Mesendoderm (in vitro differentiated cells): ENCODE measurements at places on chromosomes 2 and 18.
A peak's percentile ranks its signal among the peaks of the same experiment; 100 is the strongest.

GRCh38 chr2:37154785-37155184 lies 2.0 kb downstream of the EIF2AK2 start:
- no peak for DNase-seq

DNA sequence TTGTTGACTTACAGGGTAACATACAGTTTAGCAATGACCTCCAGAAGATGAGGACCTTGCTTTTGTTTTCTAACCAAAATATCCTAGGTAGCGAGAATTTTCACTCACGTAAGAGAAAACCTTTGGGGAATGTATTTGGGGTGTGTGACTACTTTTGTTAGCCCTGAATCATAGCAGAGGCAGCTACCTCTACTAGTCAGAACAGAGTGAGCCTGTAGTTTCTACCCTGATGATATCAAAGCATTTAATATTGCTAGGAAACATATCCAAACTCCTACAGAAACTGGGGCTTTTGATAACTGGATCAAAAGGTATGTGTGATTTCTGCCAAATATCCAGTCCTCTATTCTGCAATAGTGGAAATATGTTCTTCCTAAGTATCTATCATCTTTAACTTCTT lies 462.6 kb upstream of the ZEB2 start:
- DNase-seq: no peak

GRCh38 chr2:70089983-70090525 lies 2.8 kb downstream of the PCBP1 start:
- peak; percentile 66 for DNase-seq

- peak; percentile 5 for DNase-seq
These were observed 34.7 kb upstream of the MAP2 start for GRCh38 chr2:209389171-209389618.

DNA sequence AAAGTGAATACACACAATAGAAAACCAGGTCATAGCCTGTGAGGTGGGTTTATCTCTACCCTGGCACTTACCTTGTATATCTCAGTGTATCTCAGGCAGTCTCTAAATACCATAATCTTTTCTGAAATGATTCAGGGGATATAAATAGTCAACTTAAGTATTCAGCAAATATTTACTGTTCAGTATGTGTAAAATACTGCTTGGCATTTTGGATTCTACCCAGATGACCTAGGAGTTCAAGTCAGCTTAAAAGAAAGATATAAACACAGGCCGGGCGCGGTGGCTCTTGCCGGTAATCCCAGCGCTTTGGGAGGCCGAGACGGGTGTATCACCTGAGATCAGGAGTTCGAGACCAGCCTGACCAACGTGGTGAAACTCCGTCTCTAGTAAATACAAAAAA lies 23.8 kb downstream of the GRHL1 start:
- DNase-seq: no peak

- no peak for DNase-seq
These were observed 5.1 kb upstream of the MAL start for GRCh38 chr2:95020275-95021022.

DNA sequence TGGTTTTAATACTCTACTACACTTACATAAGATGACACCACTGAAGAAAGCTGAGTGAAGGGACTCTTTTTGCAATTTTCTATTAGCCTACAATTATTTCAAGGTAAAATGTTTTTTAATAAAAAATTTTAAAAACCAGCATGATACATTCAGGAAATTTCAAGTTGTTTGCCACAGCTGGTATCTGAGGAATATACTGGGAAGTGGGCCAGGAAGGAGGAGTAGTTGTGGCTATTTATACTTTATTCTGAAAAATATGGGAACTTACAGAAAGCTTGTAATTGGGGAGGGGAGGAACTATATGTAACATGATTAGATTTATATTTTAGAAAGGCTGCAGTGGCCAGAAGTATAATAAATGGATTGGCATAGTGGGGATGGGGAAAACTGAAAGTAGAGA lies 40.8 kb downstream of the WDR35 start:
- DNase-seq: no peak

GRCh38 chr2:218005486-218005885 lies 2.7 kb upstream of the TNS1 start:
- DNase-seq: no peak

GRCh38 chr2:95207111-95207961 lies at the start of gene ZNF892:
TSS of gene ZNF892 (plus strand) at chr2:95207521. CDS start at chr2:95207816, 295 bp downstream.
- DNase-seq: peak; percentile 97

GRCh38 chr2:12050396-12050795 lies 304.0 kb downstream of the LPIN1 start:
- DNase-seq: no peak

- no peak for DNase-seq
These were observed 895.8 kb downstream of the TSN start for GRCh38 chr2:122651236-122651635.

DNA sequence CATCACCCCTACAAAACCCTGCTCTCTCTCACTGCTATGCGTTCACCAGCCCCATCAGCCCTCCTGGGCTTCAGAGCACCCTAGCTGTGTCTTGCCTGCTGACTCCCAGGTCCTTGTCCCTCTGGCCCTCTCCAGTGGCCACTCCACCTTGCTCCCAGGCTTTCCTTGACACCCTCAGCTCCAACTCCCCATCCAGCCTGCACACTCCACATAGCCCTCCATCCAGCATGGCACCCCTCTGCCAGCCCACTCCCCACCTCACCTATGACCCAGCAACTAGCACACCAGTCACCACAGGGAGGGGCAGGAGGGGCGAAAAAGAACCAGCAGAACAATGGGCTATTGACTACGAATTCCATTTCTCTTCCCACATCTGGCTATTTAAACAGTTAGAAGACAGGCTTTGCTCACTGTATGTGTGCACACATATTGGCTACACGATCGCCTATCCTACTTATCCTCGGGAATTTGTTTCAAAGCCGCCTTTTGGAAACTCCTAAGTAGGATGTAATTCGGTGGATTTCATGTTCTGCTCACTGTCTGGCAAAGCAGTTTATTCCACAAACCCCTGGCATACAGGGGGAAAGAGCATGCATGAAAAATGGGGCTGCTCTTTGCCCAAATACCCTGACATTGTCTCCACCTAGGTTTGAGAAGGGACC lies 195.3 kb downstream of the SMAD2 start:
- DNase-seq: no peak

DNA sequence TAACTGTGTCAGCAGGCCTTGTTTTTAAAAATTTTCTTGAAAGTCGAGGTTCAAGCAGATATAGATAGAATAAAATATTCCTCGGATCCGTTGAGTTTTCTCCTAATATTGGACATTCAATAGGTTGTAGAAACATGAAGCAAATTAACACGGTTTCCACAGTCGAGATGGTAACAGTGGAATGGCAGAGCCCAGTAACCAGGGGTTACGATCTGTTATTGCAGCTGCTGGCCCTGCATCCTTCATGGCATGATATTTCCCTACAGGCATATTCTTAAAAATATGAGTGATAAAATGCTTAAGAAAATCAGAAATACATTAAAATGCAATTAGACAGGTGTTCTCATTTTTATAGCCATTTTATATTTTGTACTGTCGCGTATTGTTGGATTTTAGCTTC lies 117.6 kb downstream of the SNTG2 start:
- no peak for DNase-seq

GRCh38 chr2:42848726-42849290 lies 56.4 kb upstream of the HAAO start:
- DNase-seq: no peak

DNA sequence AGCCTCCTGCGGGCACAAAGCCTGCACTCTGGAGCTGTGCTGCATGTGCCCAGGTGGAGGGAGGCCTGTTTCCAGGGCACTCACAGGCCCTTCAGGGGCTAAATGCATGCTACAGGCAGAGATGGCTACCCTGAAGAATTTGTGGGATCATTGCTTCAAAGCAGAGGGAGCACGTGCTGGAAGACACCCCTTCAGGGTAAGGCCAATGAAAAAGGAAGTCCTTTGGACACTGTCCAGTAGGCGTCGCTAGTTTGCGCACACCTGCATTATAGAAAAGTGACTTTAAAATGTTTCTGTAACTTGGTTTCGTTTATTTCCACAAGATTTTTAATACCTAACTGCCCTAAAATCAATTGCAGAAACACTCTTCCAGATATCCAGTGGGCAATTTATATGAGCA lies 325.3 kb downstream of the ZNF516 start:
- no peak for DNase-seq
